Large intestine (tissue), 12 donors: ENCODE measurements at places on chromosomes 12 and 14. TPM values are rescaled to one million over a fixed set of nuclear protein-coding genes. Genes with fewer than 3 reads are reported as not detected.

DNA sequence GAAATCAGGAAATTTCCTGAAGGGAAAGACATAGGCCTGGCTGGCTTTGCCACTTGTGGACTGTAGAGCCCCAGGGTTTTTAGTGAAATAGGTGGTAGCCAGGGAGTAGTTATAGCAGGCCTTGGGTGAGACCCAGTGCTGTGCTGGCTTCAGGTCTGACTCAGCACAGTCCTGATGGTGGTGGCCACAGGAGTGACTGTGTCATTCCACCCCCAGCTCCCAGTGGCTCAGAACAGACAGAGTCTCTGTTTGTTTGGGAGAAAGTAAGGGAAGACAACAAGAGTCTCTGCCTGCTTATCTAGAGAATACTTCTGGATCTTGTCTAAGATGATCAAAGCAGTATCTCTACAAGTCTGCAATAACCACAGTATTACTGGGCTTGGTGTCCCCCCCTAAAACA lies 27.5 kb upstream of the OR6J1 start:
- no peak for DNase-seq

USP44 gene
- polyA plus RNA-seq, result 0.93 TPM

TMEM52B gene
- polyA plus RNA-seq, result 1.3 TPM

DNA sequence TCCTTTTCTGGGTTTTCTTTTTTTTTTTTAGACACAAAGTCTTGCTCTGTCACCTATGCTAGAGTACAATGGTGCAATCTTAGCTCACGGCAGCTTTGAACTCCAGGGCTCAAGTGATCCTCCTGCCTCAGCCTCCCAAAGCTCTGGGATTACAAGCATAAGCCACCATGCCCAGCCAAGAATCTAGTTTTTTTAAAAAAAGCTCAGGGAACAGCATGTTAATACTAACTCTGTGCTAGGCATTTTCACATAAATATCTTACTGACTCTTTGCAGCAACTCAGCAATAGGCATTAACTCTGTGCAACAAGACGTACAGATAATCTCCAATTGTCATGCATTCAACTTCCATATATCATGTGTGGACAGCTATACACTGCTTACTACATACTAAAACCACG lies 97.4 kb downstream of the LLPH start:
- DNase-seq, result no peak

- DNase-seq, result no peak
Observed at GRCh38 chr12:103734863-103735262, 106.2 kb downstream of the NT5DC3 start.

SLCO1C1 gene
- polyA plus RNA-seq, result 5.7 TPM

KLC1 gene
- polyA plus RNA-seq, result 115 TPM

DNA sequence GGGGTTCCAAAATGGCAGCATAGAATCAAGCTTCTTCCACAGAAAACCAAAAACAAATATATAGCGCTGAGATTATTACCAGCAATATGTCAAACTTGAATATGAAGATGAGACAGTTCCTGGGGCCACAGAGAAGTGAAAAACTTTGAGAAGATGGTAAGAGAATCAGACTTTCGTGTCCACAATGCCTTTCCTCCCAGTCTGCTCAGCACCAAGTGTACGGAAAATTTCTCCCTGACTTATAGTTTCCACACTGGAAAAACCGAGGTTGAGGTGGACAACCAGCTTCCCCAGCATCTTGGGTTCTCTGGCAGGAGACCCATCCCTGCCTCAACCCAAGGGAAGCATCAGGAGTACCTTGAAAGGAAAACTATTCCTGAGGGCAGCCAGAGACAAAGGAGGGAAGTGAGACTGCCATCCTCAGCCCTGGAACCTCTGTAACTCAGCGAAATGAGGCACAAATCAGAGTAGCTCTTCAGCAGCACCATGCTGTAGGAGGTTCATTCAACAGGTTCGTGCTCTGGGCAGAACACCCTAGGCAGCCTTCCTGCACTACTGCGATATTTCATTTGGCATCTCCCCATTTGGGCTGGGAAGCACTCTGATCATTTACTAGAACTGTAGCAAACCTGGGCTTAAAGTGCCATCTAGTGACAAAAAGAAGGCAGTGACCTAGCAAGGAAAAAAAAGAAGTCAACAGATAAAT lies 52.4 kb upstream of the CAPRIN2 start:
- peak; percentile 17 for DNase-seq

KRT74 gene
- not detected for polyA plus RNA-seq

DNA sequence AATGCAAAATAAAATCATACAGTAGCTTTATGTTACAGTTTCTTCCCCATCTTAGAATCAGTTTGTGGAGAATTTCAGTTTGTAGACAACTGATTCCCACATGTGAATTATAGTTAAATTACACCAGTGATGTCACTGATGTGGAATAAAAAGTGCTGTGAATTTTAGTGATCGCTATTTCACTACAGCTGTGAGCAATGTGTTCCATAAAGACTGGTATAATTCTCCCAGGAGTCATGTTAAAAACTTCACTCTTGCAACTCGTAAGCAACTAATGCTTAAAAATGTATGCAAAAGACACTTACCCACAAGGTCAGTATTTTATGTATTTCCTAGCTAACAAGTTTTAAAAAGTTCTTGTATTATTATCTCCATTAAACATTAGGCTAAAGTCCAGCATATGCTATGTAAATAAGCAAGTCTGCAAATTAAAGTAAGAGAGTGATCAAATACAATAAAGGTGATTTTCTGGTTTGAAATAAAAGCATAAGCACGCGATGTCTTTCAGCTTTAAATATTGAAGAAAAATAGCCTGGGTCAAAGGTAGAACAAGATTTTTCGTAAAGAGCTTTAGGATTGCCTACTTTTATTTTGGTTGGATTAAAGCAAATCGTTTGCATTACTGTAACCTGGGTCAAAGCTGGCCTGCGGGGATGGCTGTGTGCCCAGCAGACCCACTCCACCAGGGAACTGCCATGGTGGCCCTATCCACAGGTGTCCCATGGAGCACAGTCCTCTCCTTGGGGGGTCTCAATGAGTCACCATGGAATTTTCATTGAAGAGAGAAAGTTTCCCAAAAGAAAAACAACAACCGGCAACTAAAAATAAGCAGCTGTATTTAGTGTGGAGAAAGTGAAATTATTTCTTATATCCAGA lies 12.7 kb upstream of the LRIG3 start:
- no peak for DNase-seq

DNA sequence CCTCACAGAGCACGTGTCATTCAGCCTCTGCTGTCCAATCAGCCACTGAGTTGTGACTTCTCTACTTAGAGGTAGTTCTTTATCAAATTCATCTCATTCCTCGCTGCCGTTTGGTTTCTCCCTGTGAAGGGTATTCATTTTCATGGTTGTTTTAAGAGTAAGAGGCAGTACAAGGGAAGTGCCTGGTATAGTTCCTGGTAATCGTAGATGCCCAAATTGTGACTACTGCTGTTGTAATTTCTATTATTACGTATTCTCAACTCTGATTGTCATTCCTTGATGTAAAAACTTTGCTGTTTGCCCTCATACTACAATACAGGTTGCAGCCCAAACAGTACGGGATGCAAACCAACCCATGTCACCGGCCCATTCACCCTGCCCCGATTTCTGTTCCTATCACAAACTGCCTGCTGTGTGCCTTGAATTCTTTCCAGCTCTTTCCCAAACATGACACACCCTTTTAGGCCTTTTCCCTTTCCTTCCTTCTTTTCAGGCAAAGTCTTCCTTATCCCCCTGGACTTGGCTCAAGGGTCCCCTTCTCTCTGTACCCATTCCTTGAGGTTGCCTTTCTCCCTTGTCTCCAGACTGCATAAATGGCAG lies 93.0 kb downstream of the SLC25A47 start:
- DNase-seq, result no peak

- DNase-seq, result no peak
Observed at GRCh38 chr12:77384941-77385340, 319.6 kb upstream of the E2F7 start.

DNA sequence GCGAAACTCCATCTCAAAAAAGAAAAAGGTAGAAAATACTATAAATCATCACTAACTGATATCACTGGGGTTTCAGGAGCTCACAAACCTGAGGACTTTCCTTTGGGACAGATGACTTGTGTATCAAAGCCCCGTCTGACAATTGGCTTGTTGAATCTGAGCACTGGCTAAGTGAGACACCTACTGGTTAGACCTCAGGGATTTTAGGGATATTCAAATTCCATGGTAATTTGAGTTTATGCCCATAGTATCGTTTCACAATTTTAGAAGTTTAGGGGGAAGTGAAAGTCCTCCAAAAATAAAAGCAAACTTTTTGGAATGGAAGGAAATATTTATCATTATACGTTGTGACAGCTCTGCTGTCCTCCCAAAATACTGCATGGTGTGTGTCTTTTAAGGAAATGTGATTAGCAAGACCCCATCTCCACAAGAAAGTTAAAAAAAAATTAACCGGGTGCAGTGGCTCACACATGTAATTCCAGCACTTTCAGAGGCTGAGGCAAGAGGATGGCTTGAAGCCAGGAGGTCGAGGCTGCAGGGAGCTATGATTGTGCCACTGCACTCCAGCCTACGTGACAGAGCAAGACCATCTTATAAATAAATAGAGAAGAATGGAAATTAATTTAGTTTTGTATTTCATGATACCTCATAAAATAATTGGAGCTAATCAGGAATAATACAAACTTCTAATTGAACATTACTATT lies 49.2 kb downstream of the FBXL14 start:
- no peak for DNase-seq
